ENCODE measurements at places on chromosomes 2 and 18.

DNA sequence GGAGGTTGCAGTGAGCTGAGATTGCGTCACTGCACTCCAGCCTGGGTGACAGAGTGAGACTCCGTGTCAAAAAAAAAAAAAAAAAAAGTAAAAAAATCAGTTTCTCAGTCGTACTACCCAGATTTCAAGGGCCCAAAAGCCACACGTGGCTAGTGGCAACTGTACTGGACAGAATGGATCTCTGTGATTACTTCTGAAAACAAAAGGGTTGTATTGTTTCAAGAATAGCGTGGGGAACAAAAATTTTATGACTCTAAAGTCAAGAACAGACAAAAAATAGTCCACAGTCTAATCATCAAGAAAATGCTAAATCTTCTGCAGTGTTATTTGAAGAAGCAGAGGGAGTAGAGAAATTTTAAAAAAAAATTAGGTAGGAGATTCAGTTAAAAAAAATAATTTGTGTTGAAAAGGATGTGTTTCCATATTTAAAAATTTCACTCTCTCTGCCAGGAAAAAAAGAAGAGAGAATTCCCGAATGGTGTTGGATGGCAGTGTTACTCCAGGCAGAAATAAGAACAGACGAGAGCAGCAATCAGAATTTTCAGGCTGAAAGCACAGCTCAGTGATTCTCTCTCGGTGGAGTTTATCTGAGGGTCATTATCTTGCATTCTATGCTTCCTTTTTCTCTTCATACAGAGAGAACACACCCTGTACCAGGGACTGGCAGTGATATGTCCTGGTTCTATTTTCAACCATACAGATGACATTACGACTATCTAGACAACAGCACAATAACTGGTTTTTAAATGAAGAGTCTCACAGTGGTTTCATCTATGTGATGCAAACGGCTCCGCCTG, 61.8 kb downstream of the CABYR start:
- no peak for DNase-seq

DNA sequence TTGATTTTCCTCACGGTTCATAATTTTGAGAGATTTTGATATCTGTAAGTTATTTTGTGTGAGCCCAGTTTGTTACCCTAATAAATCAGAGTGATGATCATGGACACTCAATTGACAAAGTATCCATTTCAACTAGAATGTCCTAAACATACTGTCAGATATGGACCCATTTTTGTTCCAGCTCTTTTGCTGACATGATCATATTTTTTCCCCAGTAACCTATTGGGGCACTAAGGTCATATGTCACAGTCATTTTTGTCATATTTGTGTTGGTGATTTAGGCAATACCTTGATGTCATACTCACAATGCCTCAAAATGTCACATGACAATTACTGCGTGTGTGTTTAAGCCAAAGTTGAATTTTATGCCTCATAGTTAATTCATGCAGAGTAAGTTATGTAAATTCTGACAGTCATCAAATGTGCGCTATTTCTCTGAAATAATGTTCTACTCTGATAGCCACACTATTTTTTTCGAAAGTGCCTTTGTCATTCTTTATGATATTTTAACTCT, 218.7 kb downstream of the ARHGAP15 start:
- DNase-seq = no peak

DNA sequence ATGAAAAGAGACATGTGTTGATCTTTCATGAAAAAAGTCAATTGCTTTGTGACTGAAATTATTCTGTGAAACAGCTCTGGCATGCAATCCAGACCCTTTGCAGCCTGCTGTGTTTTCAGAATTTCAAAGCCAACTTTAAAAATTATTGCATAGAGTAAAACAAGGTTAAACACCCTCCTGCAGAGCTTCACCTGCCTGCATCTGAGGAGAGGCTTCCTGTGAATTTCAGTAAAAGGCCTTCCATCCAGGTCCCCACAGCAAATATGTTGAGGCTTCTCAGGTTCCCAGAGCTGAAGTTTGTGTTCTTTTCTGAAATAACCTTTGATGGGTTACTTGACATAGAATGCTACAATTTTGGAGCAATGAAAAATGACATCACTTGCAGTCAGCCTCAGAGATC, 4.1 kb downstream of the XIRP2 start:
- DNase-seq = no peak

- no peak for DNase-seq
These were observed at the start of gene GBX2 for GRCh38 chr2:236168110-236169080. GBX2 (minus strand) TSS chr2:236168386; CDS start chr2:236167971, 415 bp downstream.

- no peak for DNase-seq
These were observed 779 bp downstream of the MALL start for GRCh38 chr2:110114831-110115255.
